ENCODE measurements at places on chromosomes 2 and 18.

DNA sequence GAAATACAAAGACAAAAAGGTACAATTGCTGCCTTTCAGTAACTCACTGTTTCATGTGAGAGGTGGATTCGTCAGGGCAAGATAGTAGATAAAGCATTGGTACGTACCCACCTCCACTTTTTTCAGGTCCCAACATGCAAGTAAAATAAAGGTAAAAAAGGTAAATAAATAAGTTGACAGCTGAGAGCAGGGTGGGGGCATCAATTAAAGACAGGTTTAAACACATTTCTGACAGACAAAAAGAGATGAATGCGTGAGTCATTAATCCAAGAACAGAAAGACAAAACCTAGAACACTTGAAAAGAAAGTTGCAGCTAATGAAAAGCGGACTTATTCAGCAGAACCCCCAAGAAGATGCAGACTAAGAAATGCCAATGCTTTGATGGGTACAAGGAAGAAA lies 979.6 kb upstream of the CDH2 start:
- DNase-seq, result no peak

- DNase-seq, result no peak
These were observed 133.3 kb upstream of the UNC80 start for GRCh38 chr2:209638346-209638745.

- no peak for DNase-seq
These were observed 308.5 kb downstream of the NRXN1 start for GRCh38 chr2:50723286-50723938.

DNA sequence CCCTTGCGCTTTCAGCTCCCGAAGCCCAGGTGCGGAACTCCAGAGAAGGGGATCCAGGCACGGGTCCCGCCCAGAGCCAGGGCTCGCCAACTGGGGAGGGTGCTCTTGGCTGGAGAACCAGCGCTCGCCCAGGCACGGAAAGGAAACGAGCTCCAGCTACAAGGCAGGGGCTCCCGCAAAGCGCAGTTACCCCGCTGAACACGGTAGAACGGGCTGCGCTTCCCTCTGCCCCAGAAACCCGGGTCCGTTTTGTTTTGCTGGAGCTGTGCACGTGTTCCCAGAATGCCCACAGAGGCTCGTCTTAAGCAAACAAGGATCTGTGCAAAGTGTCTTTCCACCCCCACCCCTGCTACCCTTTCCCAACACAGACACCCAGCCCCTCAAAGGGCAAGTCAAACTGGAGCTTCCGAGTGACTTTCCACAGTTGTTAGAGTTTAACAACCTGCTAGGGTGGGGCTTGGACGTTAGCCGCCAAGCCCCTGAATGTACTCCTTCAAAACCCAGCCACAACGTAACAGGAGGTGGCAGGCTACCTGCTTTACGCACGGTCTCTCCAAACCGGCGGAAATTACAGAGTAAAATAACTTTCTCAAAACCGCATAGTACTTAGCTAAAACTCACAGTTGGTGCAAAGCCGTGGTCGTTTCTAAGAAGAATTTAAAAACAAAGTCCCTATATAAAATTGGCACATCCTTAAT lies 775 bp downstream of the RNF125 start:
- DNase-seq, result no peak

DNA sequence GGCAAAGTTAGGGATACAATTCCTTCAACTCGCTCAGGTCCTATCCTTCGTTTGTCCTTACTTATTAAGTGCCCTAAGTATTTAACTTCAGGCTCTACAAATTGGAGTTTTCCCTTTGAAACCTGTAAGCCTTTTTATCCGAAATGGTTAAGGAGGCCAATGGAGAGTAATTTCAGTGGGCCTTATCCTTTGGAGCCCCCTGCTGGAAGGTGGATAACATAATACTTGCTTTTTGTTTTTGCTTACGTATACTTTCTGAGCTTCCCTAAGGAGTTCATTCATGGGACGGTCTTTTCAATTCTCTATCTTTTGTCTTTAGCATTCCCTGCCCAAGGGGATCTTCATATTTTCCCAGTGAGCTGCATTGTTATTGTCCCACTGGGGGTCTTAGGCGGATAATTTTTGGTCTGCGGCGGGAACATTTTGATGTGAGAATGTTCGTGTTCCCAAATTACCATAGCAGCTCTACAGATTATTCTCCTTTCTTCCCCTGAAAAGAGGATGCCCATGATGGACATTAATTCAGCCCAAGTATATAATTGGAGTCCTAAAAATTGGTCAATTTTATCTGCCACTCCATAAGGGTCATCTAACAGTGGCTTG lies 34.4 kb upstream of the TRAPPC8 start:
- DNase-seq, result no peak

DNA sequence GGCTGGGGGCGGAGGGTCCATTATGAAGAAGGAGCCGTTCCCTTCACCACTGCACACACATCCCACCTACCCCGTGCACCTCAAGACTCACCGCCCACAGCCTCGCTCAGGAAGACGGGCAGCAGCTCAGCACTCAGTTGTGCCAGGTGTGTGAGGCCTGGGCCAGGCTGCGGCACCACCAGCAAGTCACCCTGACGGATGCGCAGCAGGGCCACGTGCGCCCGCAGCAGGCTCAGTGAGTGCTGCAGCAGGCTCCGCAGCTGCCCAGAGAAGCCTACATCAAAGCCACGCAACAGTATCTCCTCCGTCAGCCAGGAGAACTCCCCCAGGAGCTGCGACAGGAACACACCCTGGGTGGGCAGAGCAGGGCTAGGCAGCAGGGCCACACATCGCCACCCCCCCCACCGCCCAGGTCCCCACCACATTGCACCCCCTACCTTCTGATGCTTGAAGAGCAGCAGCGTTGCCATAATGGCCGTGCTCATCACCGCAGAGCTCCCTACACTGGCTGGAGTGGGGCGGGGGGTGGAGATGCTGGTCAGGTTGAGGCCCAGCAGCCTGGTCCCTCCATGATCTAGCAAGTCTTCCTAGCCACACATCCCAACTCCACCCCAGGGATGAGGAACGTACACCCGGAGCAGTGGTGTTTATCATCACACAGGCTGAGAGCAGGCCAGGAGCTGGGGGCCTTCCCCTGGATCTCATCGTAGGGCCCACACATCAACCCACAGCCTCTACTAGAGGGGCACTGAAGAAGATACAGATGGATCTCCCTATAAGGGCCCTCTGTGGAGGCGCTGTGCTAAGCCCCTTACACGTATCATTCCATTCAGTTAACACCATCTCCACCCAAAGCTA lies 10.2 kb downstream of the GPAT2 start:
- no peak for DNase-seq

GRCh38 chr18:49249521-49249920 lies 210.9 kb downstream of the DYM start:
- no peak for DNase-seq

DNA sequence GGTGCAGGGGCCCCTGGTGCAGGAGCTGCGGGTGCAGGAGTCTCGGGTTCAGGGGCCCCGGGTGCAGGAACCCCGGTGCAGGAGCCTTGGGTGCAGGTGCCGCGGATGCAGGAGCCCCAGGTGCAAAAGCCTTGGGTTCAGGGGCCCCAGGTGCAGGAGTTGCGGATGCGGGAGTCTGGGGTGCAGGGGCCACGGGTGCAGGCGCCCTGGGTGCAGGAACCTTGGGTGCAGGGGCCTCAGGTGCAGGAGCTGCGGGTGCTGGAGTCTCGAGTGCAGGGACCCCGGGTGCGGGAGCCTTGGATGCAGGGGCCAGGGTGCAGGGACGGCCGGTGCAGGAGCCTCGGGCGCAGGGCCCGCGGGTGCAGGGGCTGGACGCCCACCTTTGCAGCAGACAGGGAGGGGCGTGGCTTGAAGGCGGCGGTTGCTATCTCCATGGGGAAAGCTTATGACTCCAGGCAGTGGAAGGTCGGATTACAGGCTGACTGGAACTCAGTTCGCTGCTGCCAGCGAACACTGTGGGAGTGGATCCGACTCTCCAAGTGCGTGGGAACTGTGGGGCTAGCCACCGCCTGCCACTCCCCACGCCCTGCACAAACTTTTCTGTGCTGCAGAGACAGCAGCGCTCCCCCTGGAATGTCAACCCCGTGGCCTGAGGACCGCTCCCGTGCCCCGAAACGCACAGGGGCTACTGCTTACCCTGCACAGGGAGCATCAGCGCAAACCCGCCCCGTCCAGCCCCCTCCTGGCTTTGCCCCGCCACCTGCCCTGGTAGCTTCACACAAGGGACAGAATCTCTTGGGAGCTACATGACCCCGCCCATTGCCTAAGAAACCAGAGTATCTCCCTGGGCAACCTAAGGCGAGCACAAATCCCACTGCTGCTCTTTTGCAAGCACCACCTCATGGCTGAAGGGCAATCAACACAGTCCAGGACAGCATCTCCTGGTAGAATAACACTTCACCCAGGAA lies 40.3 kb downstream of the COPS9 start:
- no peak for DNase-seq

GRCh38 chr2:106130251-106130998 lies 63.7 kb downstream of the UXS1 start:
- DNase-seq, result no peak

DNA sequence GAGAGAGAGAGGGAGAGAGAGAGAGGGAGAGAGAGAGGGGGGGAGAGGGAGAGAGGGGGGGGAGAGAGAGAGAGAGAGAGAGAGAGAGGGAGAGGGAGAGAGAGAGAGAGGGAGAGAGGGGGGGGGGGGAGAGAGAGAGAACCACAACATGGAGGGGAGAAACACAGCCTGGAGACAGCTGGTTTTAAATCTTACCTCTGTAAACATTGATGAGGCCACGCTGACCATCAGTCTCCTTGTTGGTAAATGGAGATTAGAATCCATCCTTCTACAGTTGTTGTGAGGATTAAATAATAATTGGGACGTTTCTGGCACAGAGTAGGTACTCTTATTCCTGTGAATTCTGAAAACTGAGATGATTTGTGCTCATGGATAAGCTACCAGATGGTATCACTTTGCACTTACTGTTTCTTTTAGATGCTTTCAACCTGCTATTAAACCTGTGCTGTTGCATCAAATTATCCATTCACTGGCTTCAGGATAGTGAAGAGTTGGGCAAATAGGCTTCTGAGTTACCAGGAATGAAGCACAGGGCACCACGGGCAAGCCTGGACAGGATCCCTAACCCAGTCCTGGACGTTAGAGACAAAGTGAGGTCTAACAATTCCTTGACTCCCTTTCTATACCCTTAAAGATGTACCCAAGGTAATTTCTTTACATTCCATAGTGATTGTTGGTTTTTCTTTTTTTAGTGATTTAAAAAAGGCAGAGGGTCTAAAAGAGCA lies 318.1 kb downstream of the ZNF521 start:
- DNase-seq, result no peak

DNA sequence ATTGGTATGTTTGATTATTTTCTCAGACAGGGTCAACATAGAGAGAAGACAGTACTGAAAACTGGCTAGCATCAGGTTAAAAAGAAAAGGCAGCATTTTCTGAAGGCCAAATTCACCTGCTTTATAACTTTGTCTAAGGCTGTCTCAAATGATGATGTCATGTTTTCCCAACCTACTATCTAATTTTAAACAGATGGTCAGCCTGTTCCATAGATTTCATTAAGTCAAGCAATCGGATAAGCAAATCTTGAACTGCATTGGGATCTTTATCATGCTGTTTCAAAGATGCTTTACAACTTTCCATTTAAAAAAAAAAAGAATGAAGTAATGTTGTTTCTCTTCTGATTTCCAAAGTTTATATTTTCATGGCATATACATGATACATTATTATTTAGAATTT lies 56.3 kb upstream of the SPOPL start:
- no peak for DNase-seq

DNA sequence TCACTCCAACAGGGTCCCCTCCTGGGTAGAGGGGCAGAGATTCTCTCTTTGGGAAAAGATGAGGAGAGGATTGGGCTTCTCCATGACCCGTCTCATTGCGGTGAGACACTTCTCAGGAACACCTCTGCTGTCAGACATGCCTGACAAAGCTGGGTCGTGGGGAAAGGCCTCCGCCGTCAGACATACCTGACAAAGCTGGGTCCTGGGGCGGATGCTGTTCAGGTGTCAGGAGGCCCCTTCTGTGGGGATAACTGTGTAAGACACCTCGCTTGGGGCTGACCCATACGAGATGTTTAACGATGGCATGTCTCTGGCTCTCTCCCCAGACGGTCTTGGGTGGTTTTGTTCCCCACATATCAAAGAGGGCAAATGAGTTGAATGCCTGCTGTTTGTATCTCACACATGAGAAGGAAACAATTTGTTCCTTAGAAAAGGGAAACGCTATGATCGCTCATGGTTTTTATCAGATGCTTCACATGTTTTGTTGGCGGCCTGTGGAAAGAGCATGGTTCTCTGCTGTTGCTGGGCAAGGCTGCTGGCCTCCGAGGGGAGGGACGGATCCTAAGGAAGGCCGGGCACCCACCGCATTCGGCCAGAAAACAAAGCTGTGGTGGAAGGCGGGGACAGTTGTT lies 40.8 kb upstream of the PXDN start:
- DNase-seq, result no peak

DNA sequence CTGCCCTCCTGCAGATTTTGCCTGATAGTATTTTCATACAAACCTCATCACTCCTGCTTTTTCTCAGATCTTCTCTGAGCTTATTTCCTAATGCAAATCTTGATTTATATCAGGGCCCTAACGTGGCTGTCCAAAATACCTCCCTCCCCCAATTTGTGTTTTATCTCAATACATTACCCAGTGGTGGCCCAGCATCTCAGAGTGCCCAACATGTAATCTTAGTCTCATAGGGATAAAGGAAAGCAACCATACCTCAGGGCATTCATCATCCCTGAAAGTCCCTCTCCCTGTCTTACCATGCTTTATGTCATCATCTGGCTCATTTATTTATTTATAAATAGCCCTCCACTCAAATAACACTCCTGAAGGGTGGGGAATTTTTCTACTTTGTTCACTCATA lies 135.3 kb downstream of the SLC8A1 start:
- no peak for DNase-seq

- DNase-seq, result no peak
These were observed 468 bp downstream of the UXS1 start for GRCh38 chr2:106193690-106193976.

Data from cortex of kidney (tissue), 1 donor.